ENCODE measurements at places on chromosomes 4 and X.

- DNase-seq = no peak
Measured at GRCh38 chr4:169040559-169041261, 30.7 kb upstream of the CBR4 start.

GRCh38 chr4:183960046-183960420 is 54.9 kb downstream of the STOX2 start:
- peak; percentile 91 for DNase-seq

- DNase-seq = peak; percentile 78
Measured at GRCh38 chrX:40108162-40108958, 10.6 kb upstream of the BCOR start.

DNA sequence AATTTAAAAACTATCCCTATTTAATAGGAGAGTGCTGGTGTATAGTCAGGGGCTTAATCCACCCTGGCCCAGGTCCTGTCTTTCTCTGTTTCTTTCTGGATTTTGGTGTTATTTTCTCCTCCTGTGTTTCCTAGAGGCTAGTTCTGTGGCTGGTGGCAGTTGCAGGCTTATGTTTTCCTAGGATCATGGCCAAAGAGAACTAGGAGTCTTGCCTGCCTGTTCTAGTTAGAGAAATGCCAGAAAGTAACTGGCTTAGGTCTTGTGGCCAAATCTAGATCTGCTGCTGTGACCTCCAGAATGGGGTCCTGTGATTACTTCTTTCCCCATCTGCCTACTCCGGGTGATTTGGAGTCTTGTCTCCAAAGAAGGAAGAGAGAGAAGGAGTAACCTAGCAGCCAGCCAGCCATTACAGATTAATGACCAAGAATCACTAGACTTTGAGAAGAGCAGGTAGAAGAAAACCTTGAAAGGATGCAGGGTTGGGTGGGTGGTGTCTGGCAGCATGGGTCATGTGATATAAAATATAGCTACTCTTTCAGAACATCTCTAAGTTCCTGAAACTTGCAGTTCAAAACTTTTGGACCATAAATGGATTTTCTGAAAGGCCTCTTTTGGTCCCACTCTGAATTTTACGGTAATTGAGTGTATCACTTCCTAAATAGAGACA is 117.9 kb downstream of the STIM2 start:
- DNase-seq = no peak

GRCh38 chrX:46573331-46573891 is at the start of gene CHST7:
Gene CHST7 (plus strand): TSS chrX:46573765. CDS start chrX:46573932, 167 bp downstream.
- peak; percentile 87 for DNase-seq

DNA sequence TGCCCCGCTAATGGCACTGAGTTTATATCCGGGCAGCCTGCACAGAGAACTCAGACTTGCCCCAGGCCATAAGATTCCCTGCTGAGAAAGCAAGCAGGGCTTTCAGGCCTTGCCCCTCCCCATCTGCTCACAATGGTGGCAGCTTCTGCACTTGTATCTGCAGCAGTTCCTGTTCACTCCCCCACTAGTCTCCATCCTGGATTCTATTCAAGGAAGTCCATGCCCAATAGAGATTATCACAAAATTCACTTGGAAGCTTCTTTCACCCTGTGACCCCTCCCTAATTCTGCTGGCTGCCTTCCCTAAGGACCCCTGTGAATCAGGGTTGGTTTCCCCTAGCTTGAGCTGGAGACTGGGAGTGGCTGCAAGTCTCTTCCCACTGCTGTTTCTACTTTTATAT is 34.5 kb upstream of the UCP1 start:
- peak; percentile 30 for DNase-seq

DNA sequence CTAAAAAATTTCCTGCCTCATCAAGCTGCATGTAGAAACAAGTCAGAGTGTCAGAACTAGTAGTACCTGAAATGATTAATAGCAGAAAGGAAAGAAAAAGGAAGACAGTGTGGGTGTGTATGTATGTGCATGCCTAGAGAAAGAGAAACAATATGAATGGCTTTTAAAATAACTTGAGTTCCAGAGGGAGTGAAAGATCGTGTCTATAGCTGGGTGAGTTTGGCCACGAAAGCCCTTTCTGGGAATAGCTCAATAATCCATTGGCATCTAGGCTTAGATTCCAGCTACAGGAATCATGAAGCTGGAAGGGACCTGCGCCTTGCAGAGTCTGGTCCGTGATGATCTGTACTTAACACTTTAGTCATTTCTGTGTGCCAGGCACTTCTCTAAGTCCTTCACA is 195.6 kb downstream of the RAPGEF2 start:
- no peak for DNase-seq

- no peak for DNase-seq
Measured at GRCh38 chr4:43330288-43330687, 437.8 kb downstream of the GRXCR1 start.

DNA sequence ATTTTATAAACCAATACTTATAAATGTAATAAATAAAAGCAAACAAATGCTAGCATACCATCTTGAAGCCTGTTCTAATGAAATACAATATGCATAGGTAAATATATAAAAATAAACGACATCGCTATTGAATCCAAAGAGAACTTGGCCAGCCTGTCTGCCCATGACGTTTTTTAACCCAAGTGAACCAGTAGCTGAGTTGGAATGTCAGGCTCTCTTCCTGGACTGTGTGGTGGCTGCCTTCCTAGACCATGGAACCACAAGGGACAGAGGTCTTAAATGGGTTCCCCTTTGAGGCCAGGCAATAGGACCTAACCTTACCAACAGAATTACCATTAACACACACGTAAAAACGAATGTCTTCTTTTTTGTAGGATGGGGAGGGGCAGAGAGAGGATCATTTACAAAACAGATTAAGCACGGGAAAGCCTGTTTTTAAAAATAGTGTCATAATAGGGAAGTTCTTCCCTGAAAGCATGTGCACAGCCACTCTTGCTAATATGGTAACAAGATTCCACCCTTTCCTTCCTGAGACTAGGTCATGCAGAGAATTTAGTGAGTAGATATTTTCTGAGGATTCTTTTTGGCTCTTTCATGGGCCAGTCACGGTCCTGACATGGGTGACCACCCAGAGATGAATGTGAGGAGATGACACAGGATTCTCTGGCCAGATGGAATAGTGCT is 69.4 kb upstream of the ACSL1 start:
- no peak for DNase-seq

DNA sequence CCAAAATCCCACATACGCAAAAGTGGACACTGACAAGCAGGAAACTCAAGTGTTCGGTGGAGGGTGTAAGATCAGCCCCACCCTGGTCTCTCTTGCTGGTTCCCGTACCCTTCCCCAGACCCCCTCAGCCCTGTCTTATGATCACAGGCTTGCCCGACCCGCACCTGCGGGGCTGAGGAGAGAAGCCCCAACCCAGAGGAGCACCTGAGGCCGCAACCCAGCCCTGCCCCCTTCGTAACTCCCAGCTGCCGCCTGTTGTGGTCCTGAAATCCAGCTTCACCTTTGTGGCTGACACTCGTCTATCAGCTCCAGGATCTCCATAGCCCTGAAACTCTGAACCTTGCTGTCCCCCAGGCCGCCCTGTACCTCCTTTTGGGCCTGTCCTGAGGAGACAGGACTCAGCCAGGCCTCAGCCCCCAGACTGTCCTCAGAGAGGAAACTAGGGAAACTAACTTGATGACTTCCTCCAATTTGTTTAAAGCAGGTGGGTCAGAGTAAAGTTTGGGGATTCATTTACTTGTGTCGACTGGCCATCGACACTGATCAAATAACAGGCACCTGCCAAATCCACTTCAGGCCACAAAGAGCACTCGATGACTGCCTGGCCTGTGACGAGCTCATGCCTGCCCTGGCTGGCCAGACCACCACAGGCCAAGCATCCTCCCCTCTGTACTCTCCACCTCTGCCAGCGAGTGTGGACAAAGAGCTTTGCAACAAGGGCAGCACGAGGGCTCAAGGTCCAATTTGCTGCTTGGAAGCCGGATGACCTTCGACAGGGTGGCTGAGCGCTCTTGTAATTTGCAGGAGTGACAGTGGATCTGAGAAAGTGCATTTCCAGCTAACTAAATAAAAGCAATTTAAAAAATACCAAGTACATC is 19.3 kb downstream of the DCTD start:
- no peak for DNase-seq

GRCh38 chr4:7924163-7924562 is 15.5 kb downstream of the AFAP1 start:
- DNase-seq = no peak

DNA sequence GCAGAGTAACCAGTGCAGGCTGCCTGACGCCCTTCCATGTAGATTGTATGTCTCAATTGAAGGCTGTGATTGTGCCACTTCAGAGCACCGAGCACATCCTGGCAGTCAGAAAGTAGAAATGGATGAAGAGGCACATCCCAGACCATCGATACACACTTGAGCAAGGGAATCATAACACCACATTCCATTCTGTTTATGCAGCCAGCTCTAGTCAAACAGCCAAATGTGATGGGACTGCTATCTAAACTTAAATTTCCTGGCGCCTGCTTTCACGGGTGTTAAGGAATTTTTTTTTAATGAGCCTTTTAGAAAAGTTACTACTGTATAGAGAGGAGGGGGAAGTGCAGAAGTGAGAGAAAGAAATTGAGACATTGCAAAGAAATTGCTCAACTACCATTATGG is 84.4 kb downstream of the PPARGC1A start:
- no peak for DNase-seq

DNA sequence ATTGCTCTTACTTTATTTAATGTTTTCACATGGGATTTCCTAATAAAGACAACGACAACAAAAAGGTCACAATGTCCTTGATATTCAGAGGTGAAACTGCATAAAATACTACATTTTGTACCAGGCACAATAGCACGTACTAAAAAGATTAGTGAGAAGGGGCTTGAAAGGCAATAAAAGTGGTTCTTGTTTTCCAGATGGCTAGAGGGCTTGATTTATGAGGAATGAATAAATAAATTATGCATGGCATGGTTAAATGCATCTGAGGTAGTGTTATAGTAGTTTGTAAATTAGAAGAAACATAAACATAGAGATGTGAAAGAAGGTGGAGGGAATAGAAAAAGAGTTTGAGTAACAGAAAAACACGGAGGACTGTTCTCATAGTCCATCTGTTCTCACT is 123.4 kb downstream of the CLCN5 start:
- DNase-seq = no peak

DNA sequence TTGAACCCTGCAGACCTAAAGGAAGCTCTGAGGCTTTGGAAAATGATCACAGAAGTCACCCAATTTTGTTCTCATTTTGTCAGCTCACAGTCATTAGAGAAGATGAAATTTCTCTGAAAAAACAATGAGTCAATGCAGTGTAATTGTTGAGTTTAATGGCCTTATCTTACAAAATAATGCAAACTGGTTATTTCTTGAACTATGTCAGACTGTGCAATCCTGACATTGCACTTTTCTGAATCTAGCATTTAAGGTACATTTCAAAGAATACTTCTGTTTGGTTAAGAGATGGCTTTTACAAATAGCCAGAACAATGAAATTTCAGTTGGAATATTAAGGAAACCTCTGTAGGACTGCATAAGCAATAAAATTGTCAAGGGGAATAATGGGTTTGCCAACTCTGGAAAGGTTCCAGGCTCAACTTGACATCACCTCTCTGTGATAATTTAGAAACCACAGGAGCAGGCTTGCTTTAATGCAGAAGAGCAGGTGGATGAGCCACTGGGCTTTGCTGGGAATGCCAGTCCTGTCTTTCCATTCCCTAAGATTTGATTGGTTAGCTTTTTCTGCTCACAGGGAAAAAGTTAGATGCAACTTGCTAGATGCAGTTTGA is 222.8 kb downstream of the FRMPD4 start:
- DNase-seq = no peak

DNA sequence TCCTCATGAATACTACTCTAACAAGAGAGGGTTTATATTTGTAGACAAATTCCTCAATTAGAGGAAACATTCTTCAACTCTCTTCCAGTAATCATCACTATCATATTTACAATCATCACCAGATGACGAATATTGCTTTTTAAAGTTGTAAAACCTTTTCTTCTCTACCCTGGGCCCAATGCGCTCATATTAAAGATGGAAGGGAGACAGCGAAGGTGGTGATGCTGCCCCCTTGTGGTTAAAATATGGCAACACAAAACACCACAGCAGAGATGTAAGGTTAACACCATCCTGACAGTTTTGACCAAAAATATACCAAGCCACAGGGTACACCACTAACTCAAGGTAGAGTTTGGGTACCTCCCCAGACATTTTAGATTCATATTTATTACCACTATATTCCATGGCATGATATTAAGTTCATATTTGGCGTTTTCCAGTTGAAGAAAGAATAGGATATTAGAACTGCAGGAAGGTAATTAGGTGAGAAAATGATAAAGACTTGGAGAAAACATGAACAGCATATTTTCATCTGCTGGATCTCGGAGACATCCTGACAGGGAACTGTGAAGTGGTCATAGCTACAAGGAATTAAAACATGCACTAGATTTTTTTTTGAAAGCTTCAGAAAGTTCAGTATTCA is 72.8 kb downstream of the SLC9A7 start:
- DNase-seq = peak; percentile 19

- no peak for DNase-seq
Measured at GRCh38 chrX:2516623-2517022, 15.8 kb upstream of the DHRSX start.

GRCh38 chr4:127782025-127782274 is 172 bp upstream of the HSPA4L start:
- DNase-seq = no peak

- no peak for DNase-seq
Measured at GRCh38 chr4:85756938-85757337, 282.0 kb downstream of the ARHGAP24 start.

DNA sequence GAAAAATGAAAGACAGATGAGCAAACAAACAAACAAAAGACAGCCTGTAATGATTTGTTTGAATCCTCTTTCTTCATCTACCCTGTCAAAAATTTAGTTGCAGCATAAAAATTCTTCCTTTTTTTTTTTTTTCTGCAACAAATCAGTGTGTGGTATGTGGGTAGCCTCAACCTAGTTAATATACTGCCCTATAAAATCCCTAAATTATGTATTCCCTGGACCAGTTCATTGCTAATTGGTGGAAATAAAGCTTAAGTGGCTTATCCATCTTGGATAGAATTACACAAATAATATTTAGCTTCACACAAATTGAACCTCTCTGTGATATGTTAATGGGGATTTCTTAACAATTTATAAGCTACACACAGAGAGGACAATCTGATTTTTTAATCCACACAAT is 208.4 kb downstream of the NDST4 start:
- DNase-seq = no peak

DNA sequence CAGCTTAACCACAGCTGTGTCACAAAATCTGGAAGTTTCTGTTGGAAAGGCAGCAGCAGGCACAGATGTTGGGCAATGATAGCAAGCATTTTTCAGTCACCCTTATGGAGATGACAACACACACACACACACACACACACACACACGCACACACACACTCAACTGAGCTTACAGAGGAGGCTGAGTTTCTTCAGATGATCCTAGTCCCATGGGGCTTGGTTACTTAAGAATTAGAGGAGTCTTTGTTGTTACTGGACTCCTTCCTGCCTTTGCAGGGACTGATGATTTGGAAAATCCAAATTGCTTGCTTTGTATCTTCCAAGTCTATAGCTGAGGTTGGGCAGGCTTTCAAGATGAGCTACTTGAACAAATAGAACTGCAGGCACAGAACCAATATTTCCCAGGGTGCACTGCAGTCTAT is 740.1 kb upstream of the PITX2 start:
- no peak for DNase-seq

DNA sequence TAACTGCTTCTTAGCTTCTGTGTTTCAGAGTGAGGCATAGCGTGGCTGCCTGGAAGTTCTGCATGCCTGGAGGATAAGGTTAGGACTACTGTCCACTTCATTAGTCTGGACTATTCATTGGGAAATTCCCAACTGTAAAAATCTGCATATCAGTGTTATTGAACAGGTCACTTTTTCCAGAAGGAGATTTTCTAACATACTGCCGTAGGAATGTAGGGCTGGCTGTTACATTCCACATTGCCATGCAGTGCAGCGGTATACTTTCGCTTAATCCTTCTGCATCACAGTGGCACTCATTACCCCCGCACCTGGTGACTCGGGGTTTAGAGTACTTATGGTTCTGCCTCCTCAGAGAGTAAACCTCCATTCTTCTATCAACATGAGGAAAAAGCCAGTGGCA is 104.6 kb downstream of the NPFFR2 start:
- no peak for DNase-seq

Measured in retina (tissue), 1 donor.